Astrocyte (in vitro differentiated cells and primary cell): ENCODE measurements at places on chromosomes 11 and 22. TPM values are rescaled to one million over a fixed set of nuclear protein-coding genes. Genes with fewer than 3 reads are reported as not detected.
A peak's percentile ranks its signal among the peaks of the same experiment; 100 is the strongest.

Gene RIC3
- total RNA-seq: 2.5 and 3.0 TPM in 2 replicates

DNA sequence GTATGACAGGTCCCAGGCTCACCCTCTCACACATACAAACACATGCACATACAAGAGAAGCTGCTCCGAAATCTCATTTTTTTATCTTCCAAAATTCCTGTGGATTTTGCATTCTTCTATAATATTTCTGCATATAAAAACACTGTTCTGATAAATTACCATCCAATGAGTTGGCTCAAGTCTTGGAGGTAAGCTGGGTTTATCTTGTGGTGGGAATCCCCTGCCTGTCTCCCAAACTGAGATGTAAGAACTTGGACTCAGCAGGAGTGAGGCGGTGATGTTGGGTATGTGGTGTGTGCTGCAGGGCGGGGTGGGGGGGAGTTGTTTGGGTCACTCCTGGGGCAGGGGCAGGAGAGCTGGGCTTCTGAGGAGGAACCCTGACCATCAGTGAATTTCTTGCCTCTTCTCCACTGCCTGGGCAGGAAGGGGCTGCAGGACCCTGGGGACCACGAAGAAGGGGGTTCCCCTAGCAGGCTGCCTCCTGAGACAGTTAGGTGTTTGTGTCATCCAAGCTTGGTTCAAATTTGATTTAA is 6.8 kb upstream of the P2RY6 start:
- peak; percentile 18 for DNase-seq

- DNase-seq: no peak
Measured at GRCh38 chr11:35063488-35063931, 75.5 kb upstream of the CD44 start.

GRCh38 chr11:112961146-112961668 is at the start of gene NCAM1:
Gene NCAM1 (plus strand): TSS chr11:112961420.
- peak; percentile 79 for DNase-seq

Gene CSNK2A3
- total RNA-seq: 1.7 and 2.7 TPM in 2 replicates

DNA sequence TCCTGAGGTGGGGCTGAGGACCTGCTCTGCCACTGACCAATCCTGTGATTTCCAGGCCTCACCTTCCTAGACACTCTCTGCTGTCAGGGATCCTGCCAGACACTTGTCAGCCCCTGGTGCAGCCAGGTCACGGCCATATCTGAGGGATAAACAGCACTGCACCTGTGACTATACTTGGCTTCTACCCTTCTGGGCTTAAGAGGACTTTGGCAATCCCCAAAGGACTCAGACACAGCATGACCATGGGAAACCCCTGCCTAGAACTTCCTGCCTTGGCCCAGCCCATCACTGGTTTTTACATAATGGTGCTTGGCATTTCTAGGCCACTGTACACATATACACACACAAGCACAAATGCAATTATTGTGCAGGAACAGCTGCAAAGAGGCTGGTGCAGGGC is 11.6 kb upstream of the OLFML1 start:
- no peak for DNase-seq

Gene MPZL3
- 8.2 and 8.5 TPM in 2 replicates for total RNA-seq

DNA sequence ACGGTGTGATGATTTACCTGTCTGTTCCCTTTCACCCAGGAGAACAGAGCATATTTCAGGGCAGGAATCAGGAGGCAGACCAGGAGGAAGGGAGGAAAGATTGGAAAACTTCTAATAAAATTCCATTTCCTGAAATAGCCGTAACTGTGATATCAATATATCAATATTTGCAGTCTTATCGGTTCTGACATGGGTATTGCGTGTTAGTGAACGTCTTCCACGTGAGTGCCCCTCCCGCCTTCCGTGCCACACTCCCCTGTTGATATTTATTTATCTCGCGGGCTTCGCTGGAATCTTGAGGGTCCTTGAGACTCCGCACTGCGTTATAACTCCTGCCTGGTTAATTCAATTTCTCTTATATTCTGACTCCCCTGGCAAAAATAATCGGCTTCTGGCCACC is 1160.4 kb downstream of the BRD1 start:
- DNase-seq: no peak

- DNase-seq: peak; percentile 51
Measured at GRCh38 chr22:37442537-37442936, 15.3 kb upstream of the ELFN2 start.

Gene MMP13
- 1.2 and 3.9 TPM in 2 replicates for total RNA-seq

DNA sequence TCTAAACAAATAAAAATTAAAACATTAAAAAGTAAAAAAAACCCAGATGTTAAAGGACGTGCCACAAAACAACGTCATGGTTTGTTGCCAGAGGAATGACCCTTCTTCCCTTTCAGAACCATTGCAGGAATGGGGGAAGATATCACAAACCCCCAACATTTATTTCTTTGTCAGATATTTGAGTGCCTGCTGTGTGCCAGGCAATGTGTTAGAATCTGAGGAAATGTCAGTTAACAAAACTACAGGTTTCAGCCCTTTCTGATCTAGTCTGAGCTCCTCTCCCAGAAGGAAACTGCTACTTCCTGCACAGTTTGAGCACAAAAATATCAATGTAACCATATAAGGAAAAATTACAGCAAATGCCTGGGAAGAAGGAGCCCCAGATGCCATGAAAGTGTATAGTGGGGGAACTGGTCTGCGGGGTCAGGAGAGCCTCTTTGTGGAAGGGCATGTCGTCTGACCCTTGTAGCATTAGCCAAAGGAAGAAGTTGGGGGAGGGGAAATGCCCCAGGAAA is 7.1 kb upstream of the NHERF4 start:
- DNase-seq: no peak

- no peak for DNase-seq
Measured at GRCh38 chr11:87150936-87151335, 113.2 kb downstream of the TMEM135 start.

Gene ELMOD1
- total RNA-seq: 0.34 and 0.52 TPM in 2 replicates

Gene MUC6
- total RNA-seq: not detected in 2 replicates

DNA sequence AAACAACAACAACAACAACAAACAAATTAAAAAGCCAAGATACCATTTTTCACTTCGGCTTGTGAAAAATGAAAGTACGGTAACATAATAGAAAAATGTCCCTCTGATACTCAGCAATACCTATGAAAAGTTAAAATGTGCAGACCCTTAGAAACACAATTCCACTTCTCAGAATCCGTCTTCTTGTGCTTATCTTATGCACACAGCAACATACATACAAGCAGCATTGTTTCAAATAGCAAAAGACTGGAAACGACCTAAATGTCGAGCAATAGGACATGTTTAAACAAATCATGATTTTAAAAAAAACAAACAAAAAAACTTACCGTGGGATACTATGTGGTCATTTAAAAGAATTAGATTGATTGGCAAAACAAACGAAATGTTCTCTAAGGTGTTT is 26.5 kb downstream of the RBFOX2 start:
- no peak for DNase-seq

DNA sequence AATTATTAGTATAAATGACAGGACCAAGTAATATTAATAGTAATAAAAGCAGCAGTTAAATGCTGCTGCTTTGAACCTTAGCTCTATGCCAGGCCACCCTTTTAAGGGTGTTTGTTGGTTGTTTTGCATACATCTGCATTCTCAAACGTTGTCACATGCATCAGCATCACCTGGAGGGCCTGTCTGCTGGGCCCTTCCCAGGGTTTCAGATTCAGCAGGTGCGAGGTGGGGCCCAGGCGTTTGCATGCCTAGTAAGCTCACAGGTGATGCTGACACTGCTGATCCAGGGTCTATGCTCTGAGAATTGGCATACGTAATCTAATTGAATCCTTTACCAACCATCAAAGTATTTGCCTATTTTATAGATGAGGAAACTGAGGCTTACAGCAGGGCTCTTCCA is 246.5 kb downstream of the CADM1 start:
- DNase-seq: no peak

- no peak for DNase-seq
Measured at GRCh38 chr22:22348127-22348814, 103.7 kb downstream of the VPREB1 start.

DNA sequence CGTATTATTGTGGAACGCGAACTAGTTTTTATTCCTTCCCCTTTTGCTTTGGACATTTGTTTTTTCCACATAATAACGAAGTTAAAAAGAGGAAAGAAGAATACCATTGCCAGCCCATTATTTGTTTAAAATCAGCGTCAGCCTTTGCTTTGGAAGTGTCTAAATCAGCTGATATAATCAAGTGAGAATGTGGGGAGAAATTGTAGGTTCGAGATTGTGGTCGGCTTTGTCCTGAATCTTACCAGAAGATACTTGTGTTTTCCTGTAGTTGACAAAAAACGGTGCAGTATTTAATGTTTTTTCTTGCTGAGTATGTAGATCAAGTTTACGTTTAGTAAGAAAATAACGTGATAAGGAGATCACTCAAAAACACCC is 935 bp downstream of the ZNF143 start:
- DNase-seq: peak; percentile 27

DNA sequence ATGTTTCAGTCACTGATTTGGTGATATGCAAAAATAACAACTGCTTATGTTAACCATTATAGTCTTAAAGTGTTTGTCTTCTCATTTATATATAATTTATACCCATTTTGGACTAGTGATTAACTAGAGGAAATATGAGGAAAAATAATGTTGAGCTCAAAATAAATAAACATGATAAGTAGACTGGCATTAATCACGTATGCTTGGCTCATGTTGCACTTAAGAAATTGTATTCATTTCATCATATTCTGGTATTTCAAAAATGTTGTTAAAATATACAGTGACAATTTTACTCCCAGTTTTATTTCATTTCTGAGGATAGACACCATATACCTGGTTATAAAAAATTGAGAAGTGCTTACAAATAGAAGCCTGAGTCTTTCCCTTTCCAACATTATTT is 3.8 kb upstream of the OR10D3 start:
- no peak for DNase-seq

- DNase-seq: no peak
Measured at GRCh38 chr11:18253233-18253632, 4.8 kb upstream of the SAA2 start.

Gene OR51L1
- not detected in 2 replicates for total RNA-seq

Gene FAM111B
- 0.72 and 0.95 TPM in 2 replicates for total RNA-seq

Gene MMP27
- total RNA-seq: not detected in 2 replicates

Gene CLMP
- total RNA-seq: 16.0 and 26.5 TPM in 2 replicates

Gene GLYAT
- not detected in 2 replicates for total RNA-seq

DNA sequence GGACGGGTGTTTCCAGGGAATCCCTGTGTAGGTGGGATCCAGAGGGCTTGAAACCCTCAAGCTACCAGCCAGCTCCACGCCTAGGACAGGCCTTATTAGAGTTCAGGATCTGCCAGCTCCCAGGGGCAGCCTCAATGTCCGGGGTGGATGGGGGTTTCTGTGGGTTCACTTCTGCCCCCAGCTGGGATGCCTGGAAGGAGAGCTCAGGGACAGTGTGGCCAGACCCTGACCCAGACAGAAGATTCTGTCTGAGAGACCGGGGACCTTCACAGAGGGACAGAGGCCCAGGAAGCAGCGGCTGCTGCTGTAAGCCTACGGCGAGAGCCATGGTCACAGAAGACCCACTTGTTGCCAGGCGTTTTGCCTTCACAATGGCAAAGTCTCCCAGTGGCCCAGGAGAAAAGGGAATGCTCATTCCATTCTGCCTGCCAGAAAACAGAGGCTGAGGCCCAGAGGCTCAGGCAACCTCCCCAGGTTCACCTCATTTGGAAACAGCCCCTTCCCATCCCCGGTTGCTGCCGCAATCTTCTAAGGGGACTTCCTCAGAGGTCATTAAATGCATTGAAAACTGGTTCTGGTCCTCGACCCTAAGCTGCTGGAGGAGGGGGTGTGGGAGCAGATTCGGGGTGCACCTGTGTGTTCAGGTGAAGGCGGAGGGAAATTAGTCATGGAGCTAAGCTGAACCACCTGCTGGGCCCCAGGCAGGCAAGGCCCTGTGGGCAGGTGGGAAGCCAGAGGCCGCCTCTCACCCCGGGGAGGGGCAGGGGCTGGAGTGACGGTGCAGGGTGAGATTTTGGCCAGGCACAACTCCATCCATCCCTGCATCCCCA is 4.9 kb upstream of the KRTAP5-6 start:
- DNase-seq: no peak

Gene OR9G1
- total RNA-seq: not detected in 2 replicates

Gene MS4A7
- not detected in 2 replicates for total RNA-seq

- DNase-seq: no peak
Measured at GRCh38 chr11:116857316-116857715, 19.9 kb upstream of the APOA1 start.

DNA sequence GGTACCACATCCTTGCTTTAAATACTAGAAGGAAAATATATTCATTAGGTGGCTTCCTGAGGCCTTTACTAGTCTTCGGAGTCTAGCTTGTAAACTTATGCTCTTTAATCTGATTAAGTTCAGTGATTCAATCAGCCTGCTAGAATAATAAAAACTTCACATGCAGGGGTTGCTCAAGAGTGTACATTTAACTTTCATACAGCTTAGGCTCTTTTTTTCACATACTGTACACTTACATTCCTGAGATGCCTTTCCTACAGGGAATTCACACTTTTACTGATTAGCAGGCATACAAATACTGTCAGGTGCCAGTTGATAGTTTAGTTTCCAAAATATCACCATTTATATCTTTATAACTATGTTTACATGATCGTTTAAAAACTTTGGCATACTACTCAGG is 3.2 kb upstream of the ANO5 start:
- no peak for DNase-seq

GRCh38 chr11:84564180-84564866 is 1062.8 kb downstream of the DLG2 start:
- DNase-seq: peak; percentile 12

DNA sequence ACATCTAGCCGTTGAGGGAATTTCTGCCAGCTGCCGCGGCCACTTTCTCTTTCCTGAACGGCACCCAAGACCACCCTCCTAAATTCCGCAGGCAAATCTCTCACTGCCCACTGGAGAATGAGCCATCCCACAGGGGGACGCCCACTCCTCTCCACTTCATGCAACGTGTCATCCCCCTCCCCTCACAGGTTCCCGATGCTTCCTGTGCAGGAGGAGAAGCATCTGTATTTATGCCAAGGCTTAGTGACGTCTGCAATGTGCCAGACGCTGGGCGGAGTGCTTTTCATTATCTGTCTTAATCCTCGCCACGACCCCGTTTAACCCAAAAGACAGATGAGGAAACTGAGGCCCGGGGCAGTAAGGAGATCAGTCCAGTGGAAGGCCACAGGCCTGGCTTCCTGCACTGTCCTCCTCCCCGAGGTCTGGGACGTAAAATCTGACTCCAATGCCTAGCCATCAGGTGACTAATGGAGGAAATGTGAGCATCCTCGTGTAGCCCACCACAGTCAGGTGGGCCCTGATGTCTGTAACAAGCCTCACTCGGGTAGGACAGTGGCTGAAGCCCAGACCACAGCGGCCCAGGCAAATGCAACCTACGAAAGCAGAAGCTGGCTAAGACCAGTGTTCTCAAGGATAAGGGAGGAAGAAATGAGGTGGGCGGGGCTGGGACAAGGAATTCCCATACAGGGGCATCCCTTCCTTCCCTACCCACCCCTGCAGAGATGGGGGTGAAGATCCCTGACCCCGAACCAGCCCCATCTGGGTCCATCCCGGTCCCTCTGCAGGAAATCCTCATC is 23.1 kb downstream of the MN1 start:
- peak; percentile 63 for DNase-seq

Gene OR2AG2
- 0.07 and 0.27 TPM in 2 replicates for total RNA-seq

Gene IGSF22
- total RNA-seq: 0.05 TPM in 1 of 2 replicates, not detected in the other

Gene DCUN1D5
- 63.9 and 67.7 TPM in 2 replicates for total RNA-seq
